ENCODE measurements at places on chromosomes 16 and 17.

GRCh38 chr17:46191322-46192188 is 1.7 kb downstream of the KANSL1 start:
- no peak for DNase-seq

- DNase-seq, result no peak
These were observed 300.1 kb downstream of the FOXL1 start for GRCh38 chr16:86878236-86879080.

GRCh38 chr17:56801459-56802178 is 32.1 kb downstream of the C17orf67 start:
- DNase-seq, result no peak

- no peak for DNase-seq
These were observed 89.9 kb downstream of the CYLD start for GRCh38 chr16:50831751-50832150.

DNA sequence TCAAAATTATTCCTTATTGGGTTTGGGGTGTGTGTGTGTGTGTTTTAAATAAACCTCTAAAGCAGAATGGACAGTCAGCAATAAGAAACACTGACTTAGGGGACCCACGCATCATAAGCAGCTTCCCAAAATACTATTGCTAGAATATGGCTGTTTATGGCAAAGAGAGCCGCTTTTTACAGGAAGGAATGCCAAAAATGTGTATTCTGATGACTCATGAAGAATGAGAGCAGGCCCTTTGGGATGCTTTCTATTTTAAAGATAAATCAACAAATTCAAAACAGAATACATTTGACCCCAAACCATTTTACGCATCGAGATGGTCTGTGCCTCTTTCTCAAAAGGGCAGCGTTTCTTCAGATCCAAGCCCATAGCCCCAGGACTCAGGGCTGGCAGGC is 37.5 kb downstream of the ARHGAP17 start:
- DNase-seq, result no peak

- no peak for DNase-seq
These were observed 262.3 kb upstream of the AXIN2 start for GRCh38 chr17:65823713-65824112.

- DNase-seq, result peak; percentile 42
These were observed 11.5 kb downstream of the ZNF597 start for GRCh38 chr16:3431779-3432219.

DNA sequence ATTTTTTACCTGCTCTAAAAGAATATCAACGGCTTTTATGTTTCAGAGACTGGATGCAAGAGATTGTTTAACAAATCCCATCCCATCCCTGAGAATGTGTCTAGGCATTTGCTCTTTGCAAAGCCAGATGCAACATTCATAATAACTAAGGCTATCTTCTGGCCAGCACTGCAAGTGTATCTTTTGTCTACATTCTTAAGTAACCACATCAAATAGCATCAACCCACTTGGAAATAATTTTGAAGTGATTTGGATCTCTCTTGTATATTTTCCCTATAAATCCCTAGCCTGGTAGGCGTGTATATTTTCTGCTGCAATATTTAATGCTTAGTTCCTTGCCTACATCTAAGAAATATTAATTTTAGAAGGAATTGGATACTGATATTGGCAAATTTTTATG is 64.3 kb downstream of the PIGL start:
- no peak for DNase-seq

DNA sequence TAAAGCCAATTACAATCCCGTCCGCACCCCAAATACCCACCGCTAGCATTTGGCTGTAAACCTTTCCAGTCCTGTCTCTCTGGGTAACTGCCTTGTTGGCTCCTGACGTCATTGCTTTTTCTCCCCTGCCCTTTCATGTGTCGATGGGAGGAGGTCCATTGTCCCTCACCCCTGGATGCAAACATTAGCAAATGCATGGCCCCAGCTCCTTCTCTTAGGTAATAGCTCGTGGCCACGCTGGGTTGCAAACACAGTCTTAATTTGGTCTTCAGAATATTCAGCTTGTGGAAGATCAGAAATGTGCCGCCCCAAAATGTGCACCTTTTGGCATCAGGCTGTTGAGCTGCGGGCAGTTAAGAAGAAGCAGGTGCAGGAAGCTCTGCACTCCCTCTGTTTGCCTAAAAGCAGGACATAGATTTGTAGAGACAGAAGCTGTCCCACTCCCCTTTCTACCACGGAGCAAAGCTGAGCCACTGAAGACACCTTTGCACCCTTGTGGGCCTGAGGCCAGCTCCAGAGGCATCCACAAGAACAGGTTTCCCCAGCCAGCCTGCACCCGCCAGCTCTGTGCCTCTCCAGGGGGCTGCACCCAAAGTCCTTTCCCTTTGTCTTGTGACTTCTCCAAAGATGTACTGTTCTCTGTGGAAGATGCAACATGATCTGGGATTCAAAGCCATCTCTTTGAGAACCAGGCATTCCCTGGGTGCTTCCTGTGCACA is 127.3 kb downstream of the MGAT5B start:
- no peak for DNase-seq

DNA sequence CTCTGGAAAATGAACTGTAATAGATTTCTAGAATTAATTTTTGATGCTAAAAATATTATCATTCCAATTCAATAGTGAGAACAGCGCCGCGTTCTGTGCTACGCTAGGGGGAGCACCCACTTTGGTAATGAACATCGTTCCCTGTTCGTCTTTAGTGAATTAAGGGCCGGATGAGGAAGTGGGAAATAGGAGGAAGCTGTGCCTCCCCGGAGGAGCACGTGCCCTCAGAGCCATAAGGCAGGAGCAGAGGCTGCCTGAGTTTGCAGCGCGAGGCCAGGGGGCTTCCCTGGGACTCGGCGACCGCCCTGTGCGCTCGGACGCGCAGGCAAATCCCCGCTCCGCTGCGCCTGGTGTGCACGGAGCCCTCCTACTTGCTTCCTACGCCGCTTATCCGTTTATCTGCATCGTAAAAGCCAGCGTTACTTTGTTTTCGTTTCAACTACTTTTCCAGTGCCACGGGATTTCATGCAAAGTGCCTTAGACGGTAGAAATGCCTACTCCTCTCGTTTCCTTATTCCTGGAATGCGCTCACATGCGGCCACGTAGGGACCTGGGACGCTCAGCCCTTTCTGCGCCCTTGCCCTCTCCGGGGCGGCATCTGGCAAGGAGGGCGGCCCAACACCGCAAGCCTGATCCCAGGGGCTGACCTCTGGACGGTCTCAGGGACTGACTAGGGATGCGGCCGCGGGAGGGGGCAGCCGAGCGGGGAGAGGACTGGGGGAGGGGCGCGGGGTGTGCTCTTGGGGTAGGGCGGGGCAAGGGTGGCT is 76.4 kb downstream of the KCNJ12 start:
- DNase-seq, result no peak

DNA sequence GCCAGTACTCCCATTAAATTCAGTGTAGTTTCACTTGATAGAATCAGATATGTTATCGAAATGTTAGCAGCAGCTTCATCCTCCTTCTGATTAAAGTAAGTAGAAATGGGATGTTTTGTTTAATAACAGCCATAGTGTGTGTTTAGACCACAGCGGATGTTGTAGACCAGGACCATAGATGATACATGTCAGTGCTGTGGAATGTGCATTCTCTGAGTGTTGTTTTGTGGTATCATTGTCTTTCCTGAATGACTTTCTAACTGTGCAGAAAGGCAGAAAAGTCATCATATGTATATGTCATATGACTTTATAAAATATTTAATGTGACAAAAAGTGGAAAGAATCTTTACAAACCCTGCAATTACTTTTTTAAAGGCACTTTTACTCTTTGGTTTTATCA is 55.6 kb downstream of the CYLD start:
- DNase-seq, result no peak

GRCh38 chr17:835263-835662 is 53.1 kb downstream of the MRM3 start:
- DNase-seq, result no peak

DNA sequence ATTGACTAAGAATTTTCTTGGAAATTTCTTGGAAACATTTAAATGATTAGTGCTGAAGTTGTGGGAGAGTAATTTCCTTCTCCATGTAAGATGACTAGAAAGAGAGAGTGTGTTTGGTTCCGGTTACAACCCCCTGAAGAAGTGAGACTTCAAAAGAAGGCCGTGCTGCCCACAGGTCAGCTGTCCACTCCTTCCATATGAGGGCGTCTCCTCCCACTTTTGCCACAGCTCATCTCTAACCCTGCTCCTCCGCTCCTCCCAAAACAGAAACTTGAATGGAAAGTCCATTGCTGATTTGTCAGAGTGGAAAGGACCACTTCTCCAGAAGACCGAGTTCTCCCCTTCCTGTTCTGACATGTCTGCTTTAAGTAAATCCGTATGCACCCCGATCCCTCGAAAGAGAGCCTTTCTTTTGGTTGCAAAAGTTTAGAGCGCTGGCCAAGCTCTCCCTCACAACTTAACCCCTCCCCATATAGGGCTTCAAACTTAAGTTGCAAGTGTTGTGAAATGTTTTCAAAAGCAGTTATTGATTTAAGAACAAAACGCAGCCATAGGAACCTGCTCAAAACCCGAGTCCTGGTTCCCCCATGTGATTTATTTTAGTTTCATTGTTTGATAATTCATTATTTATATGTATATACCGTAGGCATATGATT is 129.5 kb downstream of the SOCS1 start:
- DNase-seq, result no peak

DNA sequence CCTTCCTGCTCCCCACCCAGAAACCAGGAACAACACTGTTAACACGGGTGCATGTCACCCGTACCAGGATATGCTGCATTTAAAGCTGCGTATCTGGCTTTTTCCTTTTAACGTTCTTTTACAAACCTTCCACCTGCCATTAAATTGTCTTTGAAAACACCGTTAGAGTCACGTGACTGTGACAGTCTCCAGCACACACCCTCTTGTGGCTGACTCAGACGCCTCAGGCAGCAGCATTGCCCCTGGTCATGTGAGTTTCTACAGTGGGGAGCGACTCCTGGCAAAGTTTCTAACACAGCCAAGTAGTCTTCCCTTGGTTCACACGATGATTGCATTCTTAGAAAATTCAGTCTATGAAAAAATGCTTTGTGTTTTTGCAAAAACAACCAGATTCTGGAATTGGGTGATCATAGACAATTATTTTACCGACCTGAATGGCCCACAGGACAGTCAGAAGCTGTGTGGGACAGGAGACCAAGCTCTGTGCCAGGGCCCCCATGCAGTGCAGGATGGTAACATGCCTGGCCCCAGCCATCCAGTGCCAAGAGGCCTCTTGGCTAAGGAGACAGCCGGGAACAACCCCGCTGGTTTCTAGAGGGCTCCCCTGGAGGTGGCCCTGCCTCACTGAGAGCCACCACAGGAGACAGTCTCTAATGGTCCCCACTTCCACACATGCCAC is 199.1 kb downstream of the KATNIP start:
- DNase-seq, result peak; percentile 80

- DNase-seq, result no peak
These were observed 252.1 kb upstream of the N4BP1 start for GRCh38 chr16:48862087-48862532.

DNA sequence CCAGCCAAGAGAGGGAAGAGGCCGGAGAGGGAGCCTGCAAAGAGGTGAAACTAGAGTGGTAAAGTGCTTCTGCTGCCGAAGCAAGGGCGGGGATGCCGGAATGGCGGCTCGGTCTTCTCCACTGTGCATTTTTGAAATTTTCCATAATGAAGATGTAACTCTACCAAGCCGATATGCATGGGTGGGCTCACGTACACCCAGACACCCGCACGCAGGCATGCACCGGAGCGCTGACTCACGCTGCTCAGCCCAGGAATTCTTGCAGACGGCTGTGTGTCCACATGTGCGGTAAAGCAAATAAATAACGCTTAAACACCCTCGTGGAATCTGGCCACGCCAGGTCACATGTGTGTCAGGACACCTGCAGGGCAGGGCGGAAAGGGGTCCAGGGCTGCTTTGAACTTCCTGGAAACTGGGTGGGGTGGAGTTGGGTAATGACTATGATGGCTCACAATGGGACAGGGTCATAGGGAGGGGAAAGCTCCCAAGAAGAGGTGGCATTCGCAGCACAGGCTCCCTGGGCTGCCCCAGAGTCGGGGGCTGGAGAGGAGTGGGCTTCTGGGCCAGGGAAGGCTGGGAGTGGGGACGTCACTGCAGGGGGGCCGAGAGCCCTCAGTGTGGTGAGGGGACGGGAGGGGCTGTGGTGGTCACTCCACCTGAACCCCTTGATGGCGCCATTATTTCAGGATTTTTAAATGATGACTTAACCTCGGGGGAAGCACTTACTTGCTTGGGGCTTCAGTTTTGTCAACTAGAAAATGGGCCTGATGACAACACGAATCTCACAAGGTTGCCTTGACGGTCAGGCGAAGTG is 265.5 kb downstream of the PARN start:
- DNase-seq, result no peak

DNA sequence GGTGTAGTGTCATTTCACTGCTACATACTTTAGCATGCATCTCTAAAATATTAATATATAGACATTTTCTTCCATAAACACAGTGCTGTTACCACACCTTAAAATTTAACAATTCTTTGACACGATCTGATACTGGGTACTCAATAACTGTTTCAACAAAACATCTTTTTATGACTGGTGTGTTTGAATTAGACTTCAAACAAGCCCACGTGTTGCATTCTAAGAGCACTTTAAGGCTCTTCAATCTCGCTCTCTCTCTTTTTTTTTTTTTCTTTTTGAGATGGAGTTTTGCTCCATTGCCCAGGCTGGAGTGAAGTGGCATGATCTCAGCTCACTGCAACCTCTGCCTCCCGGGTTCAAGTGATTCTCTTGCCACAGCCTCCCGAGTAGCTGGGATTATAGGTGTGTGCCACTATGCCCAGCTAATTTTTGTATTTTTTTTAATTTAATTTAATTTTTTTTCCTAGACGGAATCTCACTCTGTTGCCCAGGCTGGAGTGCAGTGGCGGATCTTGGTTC is 15.8 kb upstream of the SLC46A1 start:
- no peak for DNase-seq

GRCh38 chr17:46733837-46734475 is 84.5 kb downstream of the WNT3 start:
- DNase-seq, result no peak

DNA sequence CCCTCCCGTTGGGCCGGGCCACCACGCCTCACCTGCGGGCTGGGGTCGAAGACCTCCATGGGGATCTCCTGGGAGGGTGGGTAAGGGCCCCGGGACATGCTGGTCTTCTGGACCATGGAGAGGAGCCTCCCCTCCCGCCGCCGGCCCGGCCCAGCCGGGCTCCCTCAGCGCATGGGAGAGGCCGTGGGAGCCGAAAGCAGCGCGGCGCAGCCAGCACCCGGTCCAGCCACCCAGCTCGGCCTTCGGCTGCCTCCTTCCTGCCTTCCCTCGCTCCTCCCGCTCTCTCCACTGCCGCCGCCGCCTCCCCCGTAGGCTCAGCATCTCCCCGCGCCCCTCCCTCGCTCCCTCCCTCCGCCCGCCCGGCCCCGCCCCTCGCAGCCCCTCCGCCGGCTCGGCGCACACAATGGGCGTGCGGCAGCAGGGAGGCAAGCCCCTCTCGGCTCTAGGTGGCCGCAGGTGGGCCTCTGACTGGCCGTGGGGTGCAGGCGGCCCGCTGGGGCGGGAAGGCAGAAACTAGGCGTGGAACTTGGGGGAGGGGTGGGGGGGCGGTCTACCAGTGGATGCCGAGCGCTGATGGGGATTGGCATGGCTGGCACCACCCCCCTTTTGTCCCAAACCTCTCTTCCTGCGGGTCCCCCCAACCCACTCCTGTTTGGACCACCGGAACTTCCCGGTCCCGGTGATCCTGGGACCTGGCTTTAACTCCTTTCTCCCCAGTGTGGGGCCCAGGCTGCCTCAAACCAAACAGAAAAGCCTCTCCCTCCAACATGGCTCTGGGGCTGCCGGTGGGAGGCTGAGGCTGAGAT is at the start of gene CACNB1:
Gene CACNB1 (minus strand): TSS at position 290 of the 806 bp plus-strand sequence. CDS start 174 bp downstream, at position 116.
- peak; percentile 82 for DNase-seq

- DNase-seq, result no peak
These were observed 256.2 kb downstream of the PARN start for GRCh38 chr16:14373896-14374295.

- DNase-seq, result no peak
These were observed 7.2 kb downstream of the RAB11FIP4 start for GRCh38 chr17:31398381-31399311.

- no peak for DNase-seq
These were observed 30.2 kb downstream of the ENDOV start for GRCh38 chr17:80445007-80445725.

All from GM12891 (cell line).